ENCODE measurements at places on chromosomes 3 and 15.

GRCh38 chr3:152703245-152703890, 131.6 kb upstream of the P2RY1 start:
- no peak for DNase-seq

GRCh38 chr3:193874512-193874911, 261.4 kb upstream of the HES1 start:
- DNase-seq = no peak

DNA sequence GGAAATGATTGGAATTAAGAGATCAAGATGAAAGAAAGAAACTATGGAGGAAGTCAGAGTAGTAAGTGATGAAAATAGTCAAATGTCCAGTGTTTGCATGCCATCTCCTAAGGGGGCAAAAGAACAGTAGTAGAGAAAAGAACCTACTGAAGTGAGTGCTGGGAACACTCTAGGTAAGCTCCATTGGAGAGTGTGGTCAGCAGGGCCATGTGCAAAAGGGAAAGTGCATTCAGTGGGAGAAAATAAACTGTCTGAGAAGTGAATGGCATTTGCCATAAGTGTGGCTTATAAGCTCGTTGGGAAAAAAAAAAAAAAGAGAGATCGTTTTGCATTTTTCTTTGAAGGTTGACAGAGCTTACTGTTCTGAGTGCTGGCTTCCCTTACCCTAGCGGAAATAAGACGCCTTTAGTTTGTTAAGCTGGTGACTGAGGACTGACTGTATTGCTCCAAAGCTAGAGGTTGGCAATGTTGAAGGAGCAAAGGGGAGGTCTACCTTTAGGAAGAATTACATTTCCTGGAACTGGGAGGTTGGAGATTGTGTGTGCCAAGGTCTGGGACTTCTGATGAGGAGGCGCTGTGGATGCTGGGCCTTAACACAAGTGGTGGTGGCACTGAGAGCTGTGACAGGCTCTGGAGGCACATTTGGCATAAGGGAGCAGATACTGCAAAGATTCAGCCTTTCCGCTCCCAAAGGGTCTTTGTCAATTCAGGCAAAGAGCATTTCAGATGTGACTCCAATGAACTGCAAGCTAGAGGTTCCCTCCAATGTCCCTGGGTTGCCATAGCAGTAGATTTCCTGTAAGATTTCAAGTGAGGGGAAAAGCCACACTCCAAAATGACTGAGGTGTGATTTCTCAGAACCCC, 287.8 kb upstream of the SATB1 start:
- no peak for DNase-seq

DNA sequence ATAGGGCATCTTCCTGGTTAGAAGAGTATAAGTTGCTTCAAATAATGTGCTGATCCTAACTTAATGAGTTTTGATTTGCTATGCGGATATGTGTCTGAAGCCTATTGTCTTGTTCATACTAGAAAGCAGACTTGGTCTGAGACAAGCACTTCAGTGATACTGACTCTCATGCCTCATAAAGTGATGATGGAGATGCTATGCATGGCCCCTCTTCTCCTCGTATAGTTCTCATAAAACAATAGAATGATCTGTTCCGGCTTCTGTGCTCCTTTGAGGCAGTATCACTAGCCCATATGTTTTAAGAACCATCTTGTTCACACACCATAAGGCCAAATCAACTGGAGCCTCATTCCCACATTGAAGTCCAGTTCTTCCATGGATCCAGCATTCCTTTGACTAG, 222.1 kb downstream of the LRTM1 start:
- no peak for DNase-seq

DNA sequence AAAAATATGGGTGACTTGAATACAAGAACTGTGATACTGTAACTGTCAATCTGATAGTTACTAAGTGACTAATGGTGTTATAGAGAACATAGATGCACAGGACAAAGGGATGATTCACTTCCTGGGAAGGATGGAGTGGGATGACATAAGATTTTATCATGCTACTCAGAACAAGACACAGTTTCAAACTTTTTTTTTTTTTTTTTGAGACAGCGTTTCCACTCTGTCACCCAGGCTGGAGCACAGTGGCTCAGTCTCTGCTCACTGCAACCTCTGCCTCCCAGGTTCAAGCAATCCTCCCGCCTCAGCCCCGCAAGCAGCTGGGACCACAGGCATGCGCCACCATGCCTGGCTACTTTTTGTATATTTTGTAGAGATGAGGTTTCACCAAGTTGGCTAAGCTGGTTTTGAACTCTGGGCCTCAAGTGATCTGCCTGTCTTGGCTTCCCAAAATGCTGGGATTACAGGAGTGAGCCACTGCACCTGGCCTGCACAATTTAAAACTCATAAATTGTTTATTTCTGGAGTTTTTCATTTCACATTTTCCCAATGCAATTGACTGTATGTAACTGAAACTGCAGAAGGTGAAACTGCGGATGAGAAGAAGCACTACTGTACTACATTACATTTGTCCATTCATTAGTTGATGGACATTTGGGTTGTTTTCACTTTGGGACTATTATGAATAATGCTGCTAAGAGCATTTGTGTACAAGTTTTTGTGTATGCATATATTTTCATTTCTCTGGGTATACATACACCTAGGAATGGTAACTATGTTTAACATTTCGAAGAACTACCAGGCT, 40.6 kb downstream of the ADIPOQ start:
- peak; percentile 75 for DNase-seq

DNA sequence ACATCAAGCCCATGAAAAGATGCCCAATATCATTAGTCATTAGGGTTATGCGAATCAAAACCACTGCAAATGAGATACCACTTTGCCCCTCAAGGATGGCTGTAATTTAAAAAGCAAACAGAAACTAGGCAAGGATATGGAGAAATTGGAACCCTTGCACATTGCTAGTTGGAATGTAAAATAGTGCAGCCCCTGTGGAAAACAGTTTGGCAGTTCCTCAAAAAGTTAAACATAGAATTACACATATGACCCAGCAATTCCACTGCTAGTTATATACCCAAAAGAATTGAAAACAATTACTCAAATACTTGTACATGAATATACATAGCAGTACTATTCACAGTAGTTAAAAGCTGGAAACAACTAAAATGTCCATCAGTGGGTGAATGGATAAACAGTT, 186.8 kb upstream of the CGNL1 start:
- no peak for DNase-seq

- no peak for DNase-seq
Observed at GRCh38 chr15:61828008-61828407, 232.2 kb downstream of the VPS13C start.

GRCh38 chr3:132378048-132378762, 39.1 kb upstream of the DNAJC13 start:
- DNase-seq = no peak

DNA sequence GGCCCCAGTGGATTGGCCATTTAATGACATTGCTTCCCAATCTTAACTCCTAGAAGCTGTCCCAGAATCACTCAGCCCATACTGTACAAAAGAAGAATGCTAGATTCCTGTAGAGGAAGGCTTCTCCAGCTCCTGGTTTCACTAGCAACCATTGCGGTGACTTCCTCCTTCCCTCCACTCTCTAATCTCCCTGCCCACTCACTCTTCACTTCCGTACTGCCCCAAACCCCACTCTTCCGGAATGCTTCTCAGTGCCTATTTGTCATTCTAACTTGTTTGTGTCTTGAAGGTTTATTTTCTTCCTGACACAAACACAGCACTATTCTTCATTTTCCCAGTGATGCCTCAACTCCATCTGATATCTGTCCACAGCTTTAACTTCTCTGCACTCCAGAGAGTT, 97.1 kb upstream of the SPATA16 start:
- no peak for DNase-seq

DNA sequence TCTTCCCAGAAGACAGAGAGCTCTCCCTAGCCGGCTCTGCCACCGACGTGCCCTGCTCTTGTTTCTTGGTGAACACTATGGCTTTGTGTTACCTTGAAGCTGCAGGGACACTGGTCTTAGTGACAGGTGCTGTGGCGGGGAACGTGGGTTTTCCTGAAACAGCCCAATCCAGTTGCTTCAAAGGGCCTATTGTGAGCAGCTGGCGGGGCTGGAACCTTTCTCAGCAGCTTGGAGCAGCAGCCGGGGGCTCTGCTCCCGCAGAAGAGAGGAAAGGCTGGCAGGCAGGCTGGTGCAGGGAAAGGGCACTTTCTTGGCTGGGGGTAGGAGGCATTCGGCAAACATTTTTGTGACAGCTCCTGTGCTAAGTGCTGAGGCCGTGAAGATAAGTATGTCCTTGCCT, 12.8 kb downstream of the MYZAP start:
- no peak for DNase-seq

- no peak for DNase-seq
Observed at GRCh38 chr3:184750349-184751083, 38.7 kb upstream of the MAGEF1 start.

- no peak for DNase-seq
Observed at GRCh38 chr3:37853691-37854413, 7.8 kb upstream of the CTDSPL start.

GRCh38 chr3:13506680-13507079, 26.6 kb downstream of the HDAC11 start:
- no peak for DNase-seq

DNA sequence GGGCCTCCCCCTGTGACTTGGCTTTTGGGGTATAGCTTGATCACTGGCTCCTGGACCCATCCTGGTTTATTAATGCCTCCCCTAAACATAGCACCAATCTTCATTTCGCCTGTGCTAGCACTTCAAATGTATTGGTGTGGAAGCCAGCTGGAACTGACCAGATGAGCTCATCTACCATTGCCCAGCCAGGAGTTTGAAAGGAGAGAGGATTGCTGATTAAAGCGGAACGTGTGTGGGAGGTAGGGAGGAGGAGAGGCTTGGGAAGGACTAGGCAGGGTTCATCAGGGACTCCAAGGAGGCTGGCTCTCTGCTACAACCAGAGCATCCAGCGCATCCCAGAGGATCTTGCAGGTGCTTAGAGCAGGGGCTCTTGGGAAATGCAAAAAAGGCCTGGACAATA, 34.4 kb upstream of the TLE3 start:
- peak; percentile 45 for DNase-seq

- no peak for DNase-seq
Observed at GRCh38 chr3:197465197-197465995, 90.4 kb downstream of the BDH1 start.

- no peak for DNase-seq
Observed at GRCh38 chr15:78737187-78737820, 74.0 kb downstream of the ADAMTS7 start.

DNA sequence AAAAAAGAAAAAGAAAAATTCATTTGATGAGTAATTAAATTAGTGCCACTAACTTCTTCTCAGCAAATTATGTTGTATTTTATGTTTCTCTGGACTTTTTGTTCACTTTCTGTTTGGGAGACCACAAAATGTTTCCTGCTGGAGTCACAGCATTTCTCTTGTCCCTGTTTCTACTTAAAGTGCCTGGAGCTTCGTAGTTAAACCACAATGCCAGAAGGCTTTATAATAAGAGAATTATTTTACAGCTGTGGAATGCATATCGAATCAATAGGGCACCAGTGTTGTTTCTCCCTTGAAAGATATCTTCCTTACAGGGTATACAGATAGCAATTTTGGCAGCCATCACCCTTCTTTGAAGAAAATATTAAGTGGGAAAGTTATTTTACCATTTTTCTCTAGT, 3.2 kb downstream of the DTWD1 start:
- no peak for DNase-seq

DNA sequence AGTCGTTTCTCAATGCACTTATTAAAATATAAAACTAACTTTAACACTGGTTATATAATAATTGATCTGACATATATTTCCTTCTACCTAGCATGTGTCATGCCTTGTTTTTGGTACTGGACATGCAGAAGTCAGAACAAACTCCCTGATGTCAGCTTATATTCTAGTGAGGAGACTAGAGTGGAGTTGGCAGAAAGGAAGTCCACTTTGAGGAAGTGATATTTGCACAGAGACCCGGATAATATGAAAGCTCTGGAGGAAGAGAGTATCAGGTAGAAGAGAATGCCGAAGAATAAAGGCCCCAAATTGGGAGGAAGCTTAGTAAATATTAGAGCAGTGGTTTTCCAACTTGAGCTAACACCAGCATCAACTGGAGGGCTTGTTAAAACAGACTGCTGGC, 24.6 kb upstream of the ZNF280D start:
- DNase-seq = no peak

DNA sequence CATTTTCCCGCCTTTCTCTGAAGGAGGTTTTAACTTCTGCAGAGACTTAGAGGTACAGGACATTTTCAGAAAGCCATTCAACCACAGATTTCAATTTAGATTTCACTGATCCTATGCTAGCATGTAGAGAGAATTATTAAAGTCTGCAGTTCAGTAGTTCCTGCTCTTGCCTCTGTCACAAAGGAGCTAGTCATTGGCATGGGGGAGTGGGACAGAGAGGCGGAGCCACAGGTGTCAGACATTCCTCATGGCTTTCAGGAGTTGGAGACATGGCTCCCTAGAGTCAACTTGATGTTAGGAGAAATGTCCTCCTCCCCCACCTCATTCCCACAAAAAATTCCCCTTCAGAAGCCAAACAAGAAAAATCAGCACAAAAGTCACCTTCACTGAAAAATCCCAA, 66.0 kb upstream of the SIAH2 start:
- no peak for DNase-seq

- DNase-seq = no peak
Observed at GRCh38 chr15:59556380-59556779, 55.2 kb upstream of the GCNT3 start.

GRCh38 chr3:62570888-62571287, 197.5 kb upstream of the FEZF2 start:
- DNase-seq = no peak

GRCh38 chr3:115286529-115287197, 139.6 kb upstream of the ZBTB20 start:
- no peak for DNase-seq

- DNase-seq = no peak
Observed at GRCh38 chr3:100261485-100261903, 702 bp downstream of the TBC1D23 start.

DNA sequence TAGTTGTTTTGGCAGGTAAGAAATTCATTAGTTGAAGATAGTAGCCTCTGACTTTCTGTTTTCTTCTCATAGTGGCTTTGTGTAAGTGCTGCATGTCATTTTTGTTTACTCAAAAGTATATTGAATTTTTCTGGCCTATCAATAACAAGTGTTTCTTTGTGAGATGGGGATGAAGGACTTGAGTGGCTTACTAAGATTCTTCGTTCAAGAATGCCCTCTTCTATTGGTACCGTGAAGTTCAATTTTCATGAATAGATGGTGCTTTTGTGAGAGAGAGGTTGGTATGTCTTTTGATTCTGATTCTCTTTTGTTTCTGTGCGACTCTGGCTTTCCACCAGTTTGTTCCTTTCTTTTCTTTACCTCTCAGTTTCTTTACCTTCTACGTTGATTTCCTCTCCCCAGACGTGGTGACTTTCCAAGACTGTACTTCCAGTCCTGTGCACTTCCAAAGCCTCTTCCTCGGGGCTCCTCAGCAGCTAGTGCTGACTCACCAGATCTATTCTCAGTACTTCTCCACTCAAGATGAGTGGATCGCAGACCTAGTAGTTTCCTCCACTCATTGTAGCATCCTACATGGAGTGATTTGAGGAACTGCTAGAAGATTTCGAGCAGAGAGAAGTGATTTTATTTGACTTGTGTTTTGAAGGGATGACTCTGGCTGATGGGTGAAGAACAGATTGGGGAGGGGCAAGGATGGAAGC, 82.0 kb upstream of the EPHB3 start:
- no peak for DNase-seq

Data from kidney glomerular epithelial cell (primary cell).